Activated T-helper 1 cell treated with anti-CD3 and anti-CD28 coated beads, Interleukin-12 subunit alpha, Interleukin-12 subunit beta, Interleukin-2, Interleukin-4 antibody, amounts not matched to agents 30 ng/mL and 10 ng/mL and 1 ng/mL, durations not matched to agents 14 hours and 24 hours and 36 hours (primary cell): ENCODE measurements at places on chromosomes 1 and 21. TPM values are rescaled to one million over a fixed set of nuclear protein-coding genes. Genes with fewer than 3 reads are reported as not detected.

The S100A16 gene
- not detected in 2 replicates for total RNA-seq

The C1orf141 gene
- total RNA-seq, result not detected in 2 replicates

The OVAAL gene
- total RNA-seq, result not detected in 2 replicates

The PCP4 gene
- total RNA-seq, result not detected in 2 replicates

The C1orf53 gene
- total RNA-seq, result 0.81 and 1.3 TPM in 2 replicates

The ANGPTL1 gene
- not detected in 2 replicates for total RNA-seq

The CFAP141 gene
- total RNA-seq, result not detected in 2 replicates

The CFAP74 gene
- not detected in 2 replicates for total RNA-seq

The FCER1G gene
- 0.93 and 1.5 TPM in 2 replicates for total RNA-seq

The CAMK1G gene
- total RNA-seq, result 0.07 and 0.62 TPM in 2 replicates

The KLHL12 gene
- total RNA-seq, result 24.9 and 25.5 TPM in 2 replicates

The GIPC2 gene
- 0.05 TPM in 1 of 2 replicates, not detected in the other for total RNA-seq

The PLA2G2F gene
- not detected in 2 replicates for total RNA-seq

The KRTAP7-1 gene
- total RNA-seq, result not detected in 2 replicates

The HCRTR1 gene
- not detected in 2 replicates for total RNA-seq

The FAM72B gene
- total RNA-seq, result 24.3 and 26.1 TPM in 2 replicates

The MFAP2 gene
- not detected in 2 replicates for total RNA-seq

The LRP8 gene
- total RNA-seq, result 78.8 and 87.4 TPM in 2 replicates

The RAB3B gene
- 0.05 TPM in 2 replicates for total RNA-seq

The TRIM46 gene
- 10.2 and 12.6 TPM in 2 replicates for total RNA-seq

The NOS1AP gene
- 0.10 TPM in 1 of 2 replicates, not detected in the other for total RNA-seq

The LCE1A gene
- total RNA-seq, result not detected in 2 replicates

The LCE1F gene
- not detected in 2 replicates for total RNA-seq

The PROK1 gene
- total RNA-seq, result not detected in 2 replicates

The KCNE2 gene
- total RNA-seq, result not detected in 2 replicates

The MTHFR gene
- total RNA-seq, result 18.1 and 21.4 TPM in 2 replicates

The BPNT1 gene
- total RNA-seq, result 27.0 and 28.2 TPM in 2 replicates

The PSMB2 gene
- total RNA-seq, result 125 and 126 TPM in 2 replicates

The TGFB2 gene
- total RNA-seq, result 0.07 TPM in 1 of 2 replicates, not detected in the other

The RAB42 gene
- total RNA-seq, result 0.27 TPM in 1 of 2 replicates, not detected in the other

The CENPL gene
- total RNA-seq, result 23.6 and 25.7 TPM in 2 replicates

The OR2T35 gene
- total RNA-seq, result not detected in 2 replicates

The CD164L2 gene
- not detected in 2 replicates for total RNA-seq

The TSTD1 gene
- 40.5 and 43.3 TPM in 2 replicates for total RNA-seq

The ARHGAP30 gene
- total RNA-seq, result 149 and 151 TPM in 2 replicates

The NBPF11 gene
- 10.4 and 11.1 TPM in 2 replicates for total RNA-seq

The PLA2G2A gene
- total RNA-seq, result not detected in 2 replicates

The LINGO4 gene
- total RNA-seq, result 0.07 and 0.10 TPM in 2 replicates

The TTC13 gene
- 20.7 and 21.8 TPM in 2 replicates for total RNA-seq

The UBR4 gene
- total RNA-seq, result 155 and 161 TPM in 2 replicates

The TNFAIP8L2 gene
- total RNA-seq, result 38.0 and 38.5 TPM in 2 replicates

The OR2T33 gene
- total RNA-seq, result not detected in 2 replicates

The SPRR1A gene
- total RNA-seq, result not detected in 2 replicates

The MTF1 gene
- 31.7 and 35.3 TPM in 2 replicates for total RNA-seq

The GSTM4 gene
- total RNA-seq, result 6.5 and 8.9 TPM in 2 replicates

The ZSWIM5 gene
- total RNA-seq, result 0.10 and 0.15 TPM in 2 replicates

The ADAMTS5 gene
- total RNA-seq, result not detected in 2 replicates

The SHE gene
- total RNA-seq, result not detected in 2 replicates

The SETD4 gene
- 21.9 and 22.0 TPM in 2 replicates for total RNA-seq

The ARID1A gene
- total RNA-seq, result 130 and 132 TPM in 2 replicates

The KRTAP10-1 gene
- not detected in 2 replicates for total RNA-seq

The CNIH4 gene
- 80.7 and 82.3 TPM in 2 replicates for total RNA-seq

The TTC22 gene
- total RNA-seq, result 2.2 and 2.3 TPM in 2 replicates

The CFHR1 gene
- total RNA-seq, result not detected in 2 replicates

The GRHL3 gene
- total RNA-seq, result not detected in 2 replicates
